ENCODE measurements at places on chromosomes 4 and X.

- DNase-seq: no peak
These were observed 132.0 kb upstream of the HDX start for GRCh38 chrX:84634201-84634782.

GRCh38 chr4:31735004-31735403 lies 1014.8 kb downstream of the PCDH7 start:
- DNase-seq: no peak

- no peak for DNase-seq
These were observed 82.5 kb downstream of the RBM47 start for GRCh38 chr4:40546969-40547788.

GRCh38 chrX:148811236-148811635 lies 310.8 kb downstream of the AFF2 start:
- DNase-seq: peak; percentile 35

DNA sequence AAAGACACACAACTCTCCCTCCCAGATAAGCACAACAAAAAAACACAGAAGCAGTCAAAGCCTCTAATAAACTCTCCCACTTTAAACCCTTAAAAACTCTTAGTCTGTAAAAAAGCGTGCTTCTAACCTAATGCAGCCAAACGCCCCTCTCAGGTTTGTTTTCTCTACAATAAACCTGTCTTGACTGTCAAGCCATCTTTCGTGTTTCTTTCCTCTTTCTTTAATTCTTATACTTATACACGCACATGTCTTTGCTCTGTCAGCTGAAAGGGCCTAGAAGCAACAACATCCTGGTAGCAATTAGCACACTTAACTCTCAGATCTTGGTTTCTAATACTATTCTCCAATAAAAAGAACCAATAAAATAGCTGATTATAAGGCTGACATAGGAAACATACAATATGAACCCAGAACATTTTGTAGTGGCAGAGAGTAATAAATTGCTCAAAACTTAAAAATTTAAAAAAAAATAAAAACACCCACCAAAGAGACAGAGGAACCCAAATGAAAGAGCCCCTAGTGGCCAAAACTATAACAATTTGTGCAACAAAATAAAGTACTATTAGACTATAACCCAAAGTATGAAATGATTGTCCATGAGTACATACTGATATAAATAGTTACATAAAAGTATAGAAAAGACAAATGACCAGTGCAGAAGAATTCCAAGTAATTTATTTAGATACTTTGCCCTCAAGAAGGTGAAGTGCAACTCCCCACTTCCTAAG lies 440.4 kb upstream of the ADGRL3 start:
- DNase-seq: no peak

DNA sequence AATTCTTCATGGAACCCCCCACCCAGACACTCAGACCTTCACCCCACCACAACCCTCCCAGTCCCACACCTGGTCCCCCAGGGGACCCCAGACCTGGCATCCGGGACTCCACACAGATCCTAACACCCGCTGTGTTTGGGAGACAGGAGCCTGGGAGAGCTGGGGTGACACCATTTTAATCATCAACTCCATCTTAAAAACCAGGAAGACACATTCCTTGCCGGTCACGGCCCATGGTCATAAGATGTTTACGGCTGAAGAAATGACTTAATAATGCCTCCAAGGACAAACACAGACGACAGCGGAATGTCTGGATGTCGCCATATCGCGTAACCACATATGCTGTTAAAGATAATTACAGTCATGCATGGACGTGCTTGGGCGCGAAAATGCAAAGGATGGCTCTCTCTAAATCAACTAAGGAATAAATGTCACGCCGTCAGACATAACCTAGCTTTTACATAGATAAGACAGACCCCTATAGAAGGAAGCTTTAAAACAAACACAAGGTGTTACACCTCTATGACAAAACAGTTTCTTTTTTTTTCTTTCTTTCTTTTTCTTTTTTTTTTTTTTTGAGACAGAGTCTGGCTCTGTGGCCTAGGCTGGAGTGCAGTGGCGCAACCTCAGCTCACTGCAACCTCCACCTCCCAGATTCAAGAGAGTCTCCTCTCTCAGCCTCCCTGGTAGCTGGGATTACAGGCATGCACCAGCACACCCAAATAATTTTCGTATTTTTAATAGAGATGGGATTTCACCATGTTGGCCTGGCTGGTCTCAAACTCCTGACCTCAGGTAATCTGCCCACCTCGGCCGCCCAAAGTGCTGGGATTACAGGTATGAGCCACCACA lies 2.1 kb upstream of the DHRSX start:
- peak; percentile 31 for DNase-seq

GRCh38 chr4:14262221-14262620 lies 634.7 kb upstream of the BOD1L1 start:
- no peak for DNase-seq

DNA sequence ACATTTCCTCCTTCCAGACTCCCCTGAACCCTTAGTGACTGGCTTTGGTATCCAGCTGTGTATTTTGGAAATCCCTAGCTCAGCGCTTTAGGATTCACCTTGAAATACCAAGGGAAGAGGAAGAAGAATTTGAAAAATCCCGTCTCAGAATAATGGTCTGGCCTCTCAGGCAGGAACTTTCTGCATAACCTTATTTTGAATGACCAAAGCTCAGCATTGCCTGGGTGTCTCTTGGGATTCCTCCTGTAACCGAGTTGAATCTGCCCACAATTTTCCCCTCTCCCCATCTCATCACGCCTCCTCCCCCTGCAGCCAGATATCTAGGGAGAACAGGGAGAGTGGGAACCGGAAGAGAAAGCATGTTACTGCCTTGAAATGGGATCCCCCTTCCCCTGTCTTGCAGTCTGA lies 116.2 kb downstream of the SMIM20 start:
- no peak for DNase-seq

- DNase-seq: no peak
These were observed 185.0 kb downstream of the PTTG2 start for GRCh38 chr4:38145033-38145678.

- DNase-seq: no peak
These were observed 3.2 kb downstream of the CTSO start for GRCh38 chr4:155950461-155950860.

- DNase-seq: peak; percentile 34
These were observed 294.6 kb upstream of the NRK start for GRCh38 chrX:105527759-105528158.

DNA sequence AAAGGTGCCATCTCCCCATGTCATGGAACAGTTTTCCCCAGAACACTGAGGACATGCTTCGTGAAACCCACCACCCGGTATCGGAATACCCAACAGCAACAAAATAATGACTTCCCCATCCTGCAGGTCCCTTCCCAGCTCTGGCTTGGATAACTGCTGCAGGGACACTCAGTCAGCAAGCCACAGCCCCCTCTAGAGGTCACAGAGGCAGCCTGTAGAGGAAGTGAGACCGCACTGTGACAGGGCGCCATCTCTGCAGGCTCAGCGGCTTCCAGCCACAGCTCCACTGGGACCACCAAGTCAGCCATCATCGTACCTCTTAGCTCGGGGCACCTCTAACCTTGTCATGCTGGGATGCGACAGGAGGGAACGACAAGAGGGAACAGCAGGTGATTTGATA lies 315.9 kb downstream of the LDB2 start:
- DNase-seq: no peak

DNA sequence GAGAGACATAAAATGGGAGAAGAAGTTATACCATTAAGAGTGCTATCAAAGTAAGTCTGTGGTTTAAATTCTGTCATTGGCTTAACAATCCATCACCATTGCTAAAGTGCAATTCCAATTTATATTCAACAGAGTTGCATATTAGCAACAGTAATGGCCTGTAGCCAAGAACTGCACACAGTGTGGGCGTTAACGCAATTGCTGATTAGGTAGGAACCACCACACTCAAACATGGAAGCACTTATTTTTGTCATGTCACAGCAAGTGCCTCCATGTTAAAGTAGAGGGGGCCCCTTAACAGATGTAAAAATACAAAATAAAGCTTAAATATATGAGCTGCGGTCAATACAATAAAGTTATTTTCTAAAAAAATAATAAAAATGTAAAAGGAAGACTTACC lies 10.8 kb downstream of the LARP7 start:
- no peak for DNase-seq
